Stimulated activated CD4-positive, alpha-beta T cell treated with anti-CD3 and anti-CD28 coated beads, TNF-alpha, amount 100 ng/mL, for 48 hours (primary cell): ENCODE measurements at places on chromosomes 11 and 22.

DNA sequence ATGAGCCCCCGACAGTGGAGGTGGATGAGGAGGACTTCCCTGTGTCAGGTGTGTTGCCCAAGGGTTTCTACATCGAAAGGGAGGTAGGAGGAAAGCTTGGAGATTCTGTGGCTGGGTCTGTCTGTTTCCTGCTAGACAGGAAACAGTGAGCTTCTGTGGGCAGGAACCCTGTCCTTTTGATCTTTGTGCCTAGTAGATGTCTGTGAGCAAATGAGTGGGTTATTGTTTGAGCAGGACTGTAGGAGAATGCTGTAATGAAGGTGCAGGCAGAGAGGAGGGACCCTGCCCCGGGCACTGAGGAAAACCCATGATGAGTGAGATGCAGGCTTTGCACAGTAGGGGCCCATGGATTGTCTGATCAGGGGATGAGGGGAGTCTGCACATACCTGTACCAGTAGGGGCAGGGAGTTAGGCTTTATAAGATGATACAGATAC, 14.0 kb downstream of the USP35 start:
- DNase-seq = no peak

GRCh38 chr11:67043572-67044349, 12.9 kb upstream of the RHOD start:
- no peak for DNase-seq

GRCh38 chr11:11481371-11481770, 128.3 kb upstream of the CSNK2A3 start:
- DNase-seq = no peak

GRCh38 chr11:31560842-31561476, 51.4 kb downstream of the ELP4 start:
- no peak for DNase-seq

DNA sequence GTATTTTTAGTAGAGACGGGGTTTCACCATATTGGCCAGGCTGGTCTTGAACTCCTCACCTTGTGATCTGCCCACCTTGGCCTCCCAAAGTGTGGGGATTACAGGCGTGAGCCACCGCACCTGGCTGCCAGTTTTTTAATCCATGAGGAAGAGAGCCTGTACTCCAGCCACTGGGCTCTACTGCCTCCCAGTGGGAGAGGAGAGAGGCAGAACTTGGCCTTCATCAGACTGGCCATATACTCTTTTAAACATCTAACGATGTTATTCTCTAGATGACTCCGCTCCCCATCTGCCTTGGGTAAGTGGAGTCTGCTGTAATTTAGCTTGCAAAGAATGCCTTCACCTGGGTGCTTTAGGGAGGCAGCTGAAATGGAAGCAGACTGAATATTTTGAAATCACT, 34.6 kb downstream of the SLC6A5 start:
- DNase-seq = no peak

DNA sequence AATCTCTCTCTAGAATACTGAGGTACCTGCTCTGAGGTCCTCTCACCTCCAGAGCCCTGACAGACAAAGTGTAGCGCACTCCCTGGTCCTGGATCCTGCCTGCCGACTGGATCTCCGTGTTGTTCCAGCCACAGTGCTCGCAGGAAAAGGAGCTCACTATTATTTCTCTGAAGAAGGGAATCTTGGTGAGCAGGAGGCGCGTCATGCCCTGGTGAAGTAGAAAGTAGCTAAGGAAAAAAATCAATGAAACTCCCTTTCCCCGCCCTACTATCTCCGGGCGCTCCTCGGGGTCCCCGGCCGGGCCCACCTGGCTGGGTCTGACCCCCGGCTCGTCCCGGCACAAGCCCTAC, 412 bp downstream of the ZPR1 start:
- no peak for DNase-seq

GRCh38 chr11:134701564-134702165, 289.6 kb upstream of the B3GAT1 start:
- no peak for DNase-seq

DNA sequence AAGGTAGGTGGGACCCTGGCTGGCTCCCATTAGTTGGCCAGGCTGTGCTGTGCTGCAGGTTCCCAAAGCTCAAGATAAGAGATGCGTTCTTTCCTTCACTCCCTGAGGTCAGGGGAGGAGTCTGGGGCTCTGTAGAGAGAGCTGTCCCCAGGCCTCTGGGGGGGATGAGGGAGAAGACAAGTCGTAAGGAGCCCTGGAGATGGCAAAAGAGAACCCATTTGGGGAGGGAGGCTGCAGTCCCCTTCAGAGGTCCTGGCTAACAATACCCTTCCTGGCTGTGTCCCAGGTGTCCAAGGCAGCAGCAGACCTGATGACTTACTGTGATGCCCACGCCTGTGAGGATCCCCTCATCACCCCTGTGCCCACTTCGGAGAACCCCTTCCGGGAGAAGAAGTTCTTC, 916 bp downstream of the GNG3 start:
- no peak for DNase-seq

GRCh38 chr11:121661880-121662486, 209.2 kb upstream of the SORL1-AS1 start:
- DNase-seq = no peak

- DNase-seq = no peak
These were observed 1.2 kb downstream of the ACRV1 start for GRCh38 chr11:125679397-125679796.

GRCh38 chr11:111153194-111153593, 92.3 kb upstream of the POU2AF2 start:
- DNase-seq = no peak

- DNase-seq = no peak
These were observed 15.3 kb upstream of the OR10D3 start for GRCh38 chr11:124167826-124168231.

DNA sequence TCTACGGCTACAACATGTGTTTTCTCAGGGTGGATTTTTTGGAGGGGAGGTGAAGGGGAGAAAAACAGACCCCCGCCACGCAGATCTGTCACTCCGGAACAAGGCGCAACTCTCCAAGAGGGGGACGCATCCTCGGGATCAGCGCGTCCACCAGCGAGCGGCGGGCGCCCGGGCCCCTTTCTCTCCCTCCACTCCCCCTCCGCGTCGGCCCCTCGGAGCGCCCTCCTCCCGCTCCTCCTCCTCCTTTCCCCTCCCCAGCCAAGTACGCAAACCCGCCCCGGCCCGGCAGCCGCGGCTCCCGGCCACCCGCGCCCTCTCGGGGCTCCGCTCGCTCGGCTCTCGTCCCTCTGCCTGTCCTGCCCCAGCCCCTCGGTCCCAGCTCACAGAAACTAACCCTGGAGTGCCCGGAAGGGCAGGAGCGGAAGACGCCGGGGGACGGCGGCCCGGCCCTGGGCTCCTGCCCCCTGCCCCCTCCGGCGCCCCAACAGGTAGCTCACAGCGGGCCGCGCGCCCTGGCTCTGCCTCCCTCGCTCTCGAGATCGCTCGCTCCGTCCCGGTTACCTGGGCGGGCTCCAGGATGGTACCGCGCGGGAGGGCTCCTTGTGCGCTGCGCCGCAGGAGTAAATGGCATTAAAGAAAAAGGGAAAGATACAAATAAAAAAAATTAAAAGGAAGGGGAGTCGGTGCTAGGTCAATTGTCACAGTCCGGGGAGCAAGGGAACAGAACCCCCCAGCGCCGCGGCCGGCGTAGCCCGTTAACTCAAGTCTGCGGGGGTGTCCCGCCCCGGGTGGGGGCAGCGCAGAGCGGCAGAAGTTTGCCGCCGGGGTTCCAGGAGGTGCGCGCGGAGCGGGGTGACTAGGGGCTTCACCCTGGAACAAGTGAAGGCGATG, 131.4 kb upstream of the C11orf58 start:
- no peak for DNase-seq

- no peak for DNase-seq
These were observed 281.6 kb downstream of the TBC1D22A start for GRCh38 chr22:47043835-47044721.

- no peak for DNase-seq
These were observed 101.6 kb downstream of the COMMD9 start for GRCh38 chr11:36187622-36188021.

- no peak for DNase-seq
These were observed 2.8 kb downstream of the PHF21B start for GRCh38 chr22:45006964-45007390.

DNA sequence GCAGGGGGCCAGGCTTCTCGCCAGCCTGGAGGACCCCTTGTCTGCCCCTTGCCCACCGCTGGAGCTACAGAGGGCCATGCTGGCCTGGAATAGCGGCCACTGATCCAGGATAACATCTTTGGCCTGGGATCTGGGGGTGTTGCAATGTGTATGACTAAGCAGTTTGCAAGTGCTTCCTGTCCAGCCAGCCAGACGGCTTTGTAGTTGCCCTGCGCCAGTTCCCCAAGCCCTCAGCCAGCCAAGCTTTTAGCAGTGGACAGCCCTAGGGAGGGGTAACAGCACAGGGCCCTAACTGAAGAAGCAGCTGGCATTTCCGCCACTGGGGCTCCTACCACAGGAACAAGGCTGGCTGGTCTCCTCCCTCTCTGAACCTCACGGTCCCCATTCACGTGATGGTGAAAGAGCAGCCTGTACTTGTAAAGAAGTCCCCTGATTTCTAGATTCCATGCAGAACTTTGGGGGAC, 32.1 kb downstream of the UQCR10 start:
- DNase-seq = no peak

GRCh38 chr11:12687740-12688139, 13.5 kb downstream of the TEAD1 start:
- no peak for DNase-seq

GRCh38 chr11:109658190-109658589, 236.2 kb downstream of the C11orf87 start:
- DNase-seq = no peak

- no peak for DNase-seq
These were observed 17.5 kb downstream of the WBP2NL start for GRCh38 chr22:42016111-42016510.

- no peak for DNase-seq
These were observed 58.4 kb downstream of the GALNT18 start for GRCh38 chr11:11563200-11563975.

DNA sequence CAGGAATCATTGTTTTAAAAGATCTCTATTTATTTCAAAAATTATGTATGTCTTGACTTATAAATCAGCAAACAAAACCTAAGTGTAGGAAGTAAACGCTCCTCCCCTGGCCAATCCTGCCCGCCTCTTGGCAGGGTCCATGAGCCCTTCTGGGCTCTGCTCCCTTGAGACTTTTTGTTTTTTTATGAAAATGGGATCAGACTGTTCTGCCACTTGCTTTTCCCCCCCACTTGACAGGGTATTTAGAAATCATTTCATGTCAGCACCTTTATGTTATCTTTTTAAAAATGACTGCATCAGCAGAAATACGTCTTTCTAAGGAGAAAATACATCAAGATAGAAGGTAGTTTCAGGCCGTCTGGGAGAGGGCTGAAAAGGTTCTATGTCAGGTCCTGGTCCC, 35.6 kb downstream of the FBLN1 start:
- no peak for DNase-seq

DNA sequence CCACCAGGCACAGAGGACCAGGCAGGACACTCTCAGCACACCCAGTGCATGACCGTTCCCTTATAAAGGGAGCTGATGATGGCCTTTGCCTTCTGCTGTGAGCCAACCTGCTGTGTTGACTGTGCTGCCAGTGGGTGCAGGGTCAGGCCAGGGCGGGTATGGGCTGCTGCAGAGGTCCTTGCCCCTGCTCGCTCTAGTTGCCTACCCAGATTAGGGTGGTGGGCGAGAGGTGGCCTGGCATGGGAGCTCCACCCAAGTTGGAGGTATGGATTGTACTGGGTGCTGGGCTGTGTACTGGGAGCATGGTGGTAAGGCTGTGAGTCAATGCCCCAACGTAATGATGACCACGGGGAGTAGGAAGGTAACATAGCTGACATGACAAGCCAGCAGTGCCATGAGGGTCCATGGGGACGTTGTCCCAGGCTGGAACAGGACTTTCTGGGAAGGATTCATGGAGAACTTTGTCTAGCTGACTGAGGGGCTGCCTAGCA, 24.5 kb upstream of the CYP2D6 start:
- no peak for DNase-seq

DNA sequence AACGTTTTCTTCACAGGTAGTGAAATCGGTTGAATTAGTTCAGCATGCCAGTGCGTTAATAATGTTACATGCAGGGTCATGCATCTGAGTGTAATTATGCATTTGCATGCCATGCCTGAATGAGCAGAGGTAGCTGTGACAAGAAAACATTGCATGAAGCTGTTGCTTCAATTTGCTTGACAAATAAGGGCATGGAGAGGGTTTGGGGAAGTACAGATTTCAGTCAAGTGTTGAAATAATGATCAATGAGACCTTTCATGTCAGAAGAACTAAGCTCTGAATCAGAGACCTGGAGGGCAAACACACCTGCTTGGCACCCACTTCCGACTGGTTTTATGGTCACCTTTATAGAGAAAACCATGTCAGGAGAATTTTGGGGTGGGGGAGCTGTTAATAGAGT, 221.4 kb downstream of the DBX1 start:
- DNase-seq = no peak

- no peak for DNase-seq
These were observed 34.4 kb downstream of the IGHMBP2 start for GRCh38 chr11:68938088-68938487.

GRCh38 chr11:19625438-19625837, 87.2 kb upstream of the NAV2 start:
- DNase-seq = no peak

GRCh38 chr11:130918081-130918480, 1.8 kb upstream of the SNX19 start:
- no peak for DNase-seq

DNA sequence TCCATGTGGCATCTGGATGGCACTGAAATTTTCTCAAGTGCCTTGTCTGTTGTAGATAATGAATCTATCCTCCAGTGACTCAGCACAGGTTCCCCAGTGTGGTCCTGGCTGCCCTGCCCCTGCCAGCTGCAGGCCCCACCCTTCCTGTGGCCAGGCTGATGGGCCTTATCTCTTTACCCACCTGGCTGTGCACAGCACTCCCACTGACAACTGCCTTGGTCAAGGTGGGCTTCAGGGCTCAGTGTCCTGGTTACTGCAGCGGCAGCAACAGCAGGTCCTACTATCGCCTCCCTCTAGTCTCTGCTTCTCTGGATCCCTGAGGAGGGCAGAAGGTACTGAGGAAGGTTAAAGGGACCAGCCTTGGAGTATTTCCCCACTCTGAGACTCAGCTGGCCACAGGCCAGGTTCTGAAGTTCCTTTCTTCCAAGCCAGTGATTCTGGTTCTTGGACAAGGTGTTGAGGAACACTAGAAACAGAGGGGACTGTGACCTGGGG, 3.1 kb downstream of the HMBS start:
- no peak for DNase-seq

DNA sequence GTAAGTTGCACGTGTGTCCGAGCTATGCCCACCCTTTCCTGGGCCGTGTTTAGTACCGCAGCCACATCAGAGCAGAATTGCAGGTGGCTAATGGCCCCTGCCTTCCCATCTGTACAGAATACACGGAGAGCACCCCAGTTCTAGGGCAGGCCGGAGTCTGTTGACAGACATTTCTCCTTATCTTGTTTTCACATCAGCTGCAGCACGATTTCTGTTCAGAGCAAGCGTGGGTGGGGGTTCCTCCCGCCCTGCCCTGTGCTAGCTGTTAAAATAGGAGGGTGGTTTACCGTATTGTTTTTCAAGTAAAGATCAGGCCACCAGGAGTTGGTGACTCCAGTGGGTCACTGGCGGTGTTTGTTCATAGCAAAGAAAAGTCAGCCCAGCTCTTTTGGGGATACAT, 41.1 kb downstream of the UBASH3B start:
- DNase-seq = peak; percentile 63

- peak; percentile 59 for DNase-seq
These were observed 33.0 kb downstream of the PTPRJ start for GRCh38 chr11:48013269-48013901.
